Islet precursor cell (in vitro differentiated cells): ENCODE measurements at places on chromosomes 7 and 10.

DNA sequence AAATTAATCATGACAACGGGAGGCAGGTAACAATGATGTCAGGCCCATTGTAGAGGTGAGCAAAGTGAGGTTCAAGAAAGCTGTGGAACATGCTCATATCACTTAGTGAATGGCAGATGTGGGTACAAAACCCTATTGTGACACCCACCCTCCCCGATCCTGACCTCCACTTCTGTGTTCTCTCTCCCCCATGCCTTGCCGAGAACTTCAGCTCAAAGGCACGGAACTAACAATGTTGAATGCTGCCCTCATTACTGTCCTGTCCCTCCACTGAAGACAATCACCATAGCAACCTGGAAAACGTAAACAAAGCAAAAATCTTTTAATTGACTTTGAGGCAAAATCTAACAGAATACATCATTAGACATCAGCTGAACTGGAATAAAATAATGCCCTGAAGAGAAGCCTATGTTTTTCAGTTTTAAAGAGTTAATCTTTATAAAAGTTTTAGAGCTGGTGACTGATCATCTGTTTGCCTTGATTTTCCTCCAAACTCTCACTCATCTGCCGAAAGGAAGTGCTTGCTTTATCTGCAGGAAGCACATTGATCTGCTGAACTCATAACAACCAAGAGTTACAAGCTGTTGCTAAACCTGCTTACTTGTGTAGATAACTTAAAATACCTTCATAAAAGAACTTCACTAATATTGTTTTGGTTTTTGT, 133.6 kb downstream of the CUBN start:
- DNase-seq: no peak

DNA sequence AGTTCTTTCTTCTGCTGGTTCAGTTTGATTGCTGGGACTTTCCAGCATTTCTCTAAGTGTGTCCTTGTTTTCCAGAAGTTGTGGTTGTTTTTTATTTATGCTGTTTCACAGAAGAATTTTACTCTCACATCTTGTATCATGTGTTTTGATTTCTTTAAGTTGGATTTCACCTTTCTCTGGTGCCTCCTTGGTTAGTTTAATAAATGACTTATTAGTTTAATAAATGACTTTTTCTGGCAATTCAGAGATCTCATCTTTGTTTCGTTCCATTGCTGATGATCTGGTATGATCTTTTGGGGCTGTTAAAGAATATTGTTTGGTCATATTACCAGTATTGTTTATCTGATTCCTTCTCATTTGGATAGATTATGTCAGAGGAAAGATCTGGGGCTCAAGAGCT, 59.8 kb upstream of the CYP2C9 start:
- DNase-seq: no peak

- DNase-seq: no peak
Observed at GRCh38 chr7:3039787-3040186, 3.9 kb downstream of the CARD11 start.

- DNase-seq: peak; percentile 38
Observed at GRCh38 chr7:55481155-55481554, 91.1 kb downstream of the VOPP1 start.

- DNase-seq: no peak
Observed at GRCh38 chr7:136228171-136228570, 251.0 kb upstream of the MTPN start.

- DNase-seq: no peak
Observed at GRCh38 chr10:17883621-17884020, 68.1 kb upstream of the SLC39A12 start.

GRCh38 chr7:135943134-135943879, 33.9 kb downstream of the MTPN start:
- DNase-seq: no peak
